Prostate gland (tissue), 2 donors: ENCODE measurements at places on chromosomes 13 and 19. TPM values are rescaled to one million over a fixed set of nuclear protein-coding genes. Genes with fewer than 3 reads are reported as not detected.
A peak's percentile ranks its signal among the peaks of the same experiment; 100 is the strongest.

DNA sequence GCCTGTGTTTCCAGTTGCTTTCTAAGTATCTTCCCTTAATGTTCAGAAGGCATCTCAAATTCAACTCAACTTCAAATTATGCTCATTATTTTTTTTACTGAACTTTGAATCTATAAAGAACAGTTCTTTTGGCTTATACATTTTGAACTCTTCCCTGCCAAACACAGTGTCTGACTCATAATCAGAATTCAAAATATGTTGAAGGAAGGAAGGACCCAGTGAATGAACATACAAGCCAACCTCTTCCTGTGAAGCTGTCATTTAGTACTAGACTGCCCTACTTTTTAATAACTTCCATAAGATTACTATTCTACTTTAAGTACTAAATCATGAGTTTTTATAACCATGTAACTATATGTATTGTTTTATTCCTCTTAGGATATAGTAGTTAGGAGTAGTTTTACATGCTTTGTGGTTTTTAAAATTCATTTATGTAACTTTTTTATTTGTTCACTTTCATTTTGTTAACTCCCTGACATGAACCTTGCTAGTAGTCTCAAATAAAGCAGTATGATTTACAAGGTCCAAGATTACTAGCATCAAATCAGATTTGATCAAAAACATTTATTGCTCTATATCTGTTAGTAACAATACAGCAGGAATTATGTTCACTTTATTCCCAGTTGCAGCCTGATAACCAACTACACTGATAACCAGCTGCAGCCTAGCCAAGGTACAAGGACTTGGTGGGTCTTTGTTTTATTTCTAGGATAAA, 6.4 kb downstream of the NUDT15 start:
- no peak for DNase-seq

DNA sequence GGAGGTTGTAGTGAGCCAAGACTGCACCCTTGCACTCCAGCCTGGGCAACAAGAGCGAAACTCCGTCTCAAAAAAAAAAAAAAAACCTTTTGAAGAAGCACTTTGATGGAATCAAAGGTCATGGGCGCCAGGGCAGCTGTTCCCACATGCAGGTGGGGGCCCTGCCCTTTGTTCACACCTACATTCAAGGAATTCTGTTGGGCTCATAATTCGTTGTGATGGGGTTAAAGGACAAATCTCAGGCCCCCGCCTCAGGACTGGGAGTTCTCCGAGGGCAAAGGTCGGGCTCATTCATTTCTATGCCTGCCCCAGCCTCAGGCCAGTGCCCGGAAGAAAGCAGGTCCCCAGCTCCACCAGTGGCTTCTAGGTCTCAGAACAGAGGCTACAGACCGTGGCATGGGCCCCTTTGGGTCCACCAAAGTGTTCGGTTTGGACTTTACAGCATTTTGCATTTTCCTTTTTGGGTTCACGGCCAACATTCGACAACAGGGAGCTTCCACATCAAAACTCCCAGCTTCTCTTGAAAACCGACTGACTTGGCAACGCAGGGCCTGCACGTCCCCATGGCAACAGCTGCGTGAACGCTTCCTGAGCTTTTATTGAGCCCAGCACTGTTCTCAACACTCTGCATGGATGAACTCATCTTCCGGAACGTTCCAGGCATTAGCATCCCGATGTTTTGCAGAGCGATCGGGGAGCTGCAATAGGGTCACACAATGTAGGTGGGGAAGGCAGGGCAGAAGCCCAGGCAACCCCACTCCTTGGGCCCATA, 10.1 kb upstream of the GTF2F1 start:
- DNase-seq, result no peak

DNA sequence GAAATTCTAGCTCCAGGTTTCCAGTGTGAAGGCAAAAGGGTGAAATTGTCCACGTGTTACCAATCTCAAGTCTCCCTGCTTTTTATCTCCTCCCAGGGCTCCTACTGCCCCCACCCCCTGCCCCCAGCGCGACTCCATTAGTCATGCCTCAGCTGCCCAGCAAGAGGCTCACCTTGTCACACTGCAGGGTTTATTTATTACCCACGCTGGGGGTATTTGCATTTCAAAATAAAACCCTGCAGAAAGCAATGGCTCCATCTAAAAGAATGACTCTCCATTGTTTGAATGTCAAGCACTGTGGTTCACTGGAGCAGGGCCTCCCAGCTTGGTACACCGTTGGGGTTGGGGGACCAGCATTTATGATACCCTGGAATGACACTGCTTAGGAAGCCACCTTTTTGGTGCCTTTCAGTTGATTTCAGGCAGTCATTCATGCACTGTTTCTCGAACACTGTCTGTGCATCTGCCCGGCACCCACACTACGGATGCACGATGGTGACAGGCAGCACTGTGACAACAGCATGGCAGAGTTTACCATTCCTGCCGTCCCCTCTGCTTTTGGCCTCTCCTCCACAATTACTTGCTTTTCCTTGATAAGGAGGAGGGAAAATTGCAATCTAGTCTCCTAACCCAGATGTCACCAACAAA, 9.9 kb upstream of the POP4 start:
- DNase-seq, result no peak

GRCh38 chr19:41934849-41935374, 6.7 kb upstream of the ERFL start:
- DNase-seq, result peak; percentile 53

DNA sequence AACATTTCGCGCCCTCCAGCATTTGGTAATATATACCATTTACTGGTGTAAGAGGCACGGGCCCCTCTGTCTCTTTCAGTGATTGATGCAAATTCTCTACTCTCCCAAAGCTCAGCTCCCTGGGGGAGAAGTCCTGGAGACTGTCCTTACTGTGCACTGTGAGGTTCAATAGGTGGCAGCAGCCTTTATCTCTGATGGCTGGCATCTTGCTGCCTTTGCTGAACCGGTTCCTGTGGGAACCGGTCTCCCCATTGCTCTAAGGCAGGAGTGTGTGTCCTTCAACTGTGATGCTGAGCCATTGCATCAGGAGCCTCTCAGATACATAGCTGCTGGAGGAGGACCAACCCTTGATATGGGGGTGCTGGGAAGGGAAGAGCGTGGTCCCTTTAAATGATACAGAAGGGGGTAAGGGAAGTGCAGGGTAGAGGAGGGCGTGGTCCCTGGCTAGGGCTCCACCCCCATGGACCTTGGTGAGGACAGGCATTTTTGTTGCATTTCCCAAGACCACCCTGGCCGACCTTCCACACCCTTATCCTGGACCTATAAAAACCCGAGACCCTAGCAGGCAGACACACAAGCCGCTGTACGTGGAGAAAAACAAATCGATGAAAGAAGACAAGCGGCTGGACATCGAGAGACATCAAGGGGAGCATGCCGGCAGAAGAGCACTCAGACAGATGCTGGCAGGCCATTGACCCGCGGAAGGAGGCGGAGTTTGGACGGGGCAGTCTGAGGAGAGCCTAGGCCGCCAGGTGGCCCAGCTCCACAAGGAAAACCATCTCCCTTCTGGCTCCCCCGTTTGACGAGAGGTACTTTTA, 41.1 kb upstream of the GTF3A start:
- no peak for DNase-seq

DNA sequence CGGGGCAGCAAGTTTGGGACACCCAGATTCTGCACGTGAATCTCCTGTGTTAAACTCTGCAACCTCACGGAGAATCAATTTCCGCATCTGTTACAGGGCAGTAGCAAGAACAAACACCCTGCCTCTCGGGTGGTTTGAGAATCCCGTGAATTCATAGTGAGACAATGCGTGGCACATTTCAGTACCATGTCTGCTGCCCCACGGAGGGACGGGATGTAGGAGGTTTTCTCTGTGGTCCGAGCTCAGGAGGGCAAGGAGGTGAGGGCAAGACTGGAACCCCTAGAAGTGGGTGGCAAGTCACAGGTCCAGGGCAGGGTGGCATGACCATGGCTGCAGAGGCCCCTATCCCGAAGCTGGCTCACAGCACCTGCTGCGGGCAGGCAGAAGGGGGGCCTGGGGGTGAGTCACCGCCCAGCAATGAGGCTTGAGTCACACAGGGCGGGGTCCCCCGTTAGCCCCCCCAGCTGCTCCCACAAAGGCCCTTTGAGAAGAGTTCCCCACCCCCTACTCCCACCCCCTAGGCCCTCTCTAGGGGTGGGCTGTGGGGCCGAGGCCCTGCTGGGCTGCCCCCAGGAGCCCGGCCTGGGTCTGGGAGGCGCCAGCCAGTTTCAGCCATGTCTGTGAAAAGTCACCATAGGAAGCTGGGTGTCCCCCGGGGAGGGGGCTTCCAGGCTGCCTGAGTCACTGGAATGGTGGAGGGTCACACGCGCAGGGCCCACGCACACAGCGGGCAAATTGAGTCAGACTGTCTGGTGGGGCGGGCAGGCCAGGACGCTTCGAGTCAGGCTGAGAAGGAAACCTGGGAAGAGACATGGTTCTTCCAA, 25.8 kb upstream of the NANOS3 start:
- peak; percentile 87 for DNase-seq

DNA sequence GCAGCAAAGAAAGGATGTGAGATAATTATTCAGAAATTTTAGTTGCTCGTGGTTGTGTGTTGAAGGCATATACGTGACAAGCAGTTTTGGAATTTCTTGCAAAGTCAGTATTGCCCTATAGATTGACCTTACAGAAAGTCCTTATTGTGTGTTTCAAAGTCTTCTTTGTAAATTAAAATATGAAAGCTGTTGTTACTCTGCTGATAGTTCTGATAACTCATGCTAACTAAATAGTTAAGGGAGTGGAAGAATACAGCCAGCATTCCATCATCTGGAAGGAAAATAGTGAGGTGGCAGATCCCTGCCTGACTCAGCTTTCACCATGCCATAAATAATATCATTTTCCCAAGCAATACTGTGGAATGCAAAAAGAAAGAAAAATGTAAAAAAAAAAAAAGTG, 27.2 kb downstream of the WASF3 start:
- DNase-seq, result no peak

DNA sequence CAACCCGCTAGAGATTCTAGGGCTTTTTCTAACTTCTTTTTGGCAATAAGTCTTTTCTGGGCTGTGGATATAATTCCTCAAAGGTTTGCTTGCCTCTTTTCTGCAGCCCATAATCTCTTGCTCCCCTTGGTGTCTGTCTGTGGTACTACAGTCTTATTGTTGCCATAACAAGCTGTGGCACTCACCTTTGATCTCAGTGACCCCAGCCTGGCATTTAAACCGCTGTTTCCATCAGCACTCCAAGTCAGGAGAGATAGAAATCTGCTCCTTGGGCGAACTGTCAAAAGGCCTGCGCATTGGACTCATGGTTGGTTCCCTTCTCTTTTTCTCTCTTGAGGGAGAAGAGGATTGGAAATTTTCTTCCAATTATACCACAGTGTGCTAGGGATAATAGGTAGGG, 14.5 kb upstream of the MPHOSPH8 start:
- DNase-seq, result no peak

DNA sequence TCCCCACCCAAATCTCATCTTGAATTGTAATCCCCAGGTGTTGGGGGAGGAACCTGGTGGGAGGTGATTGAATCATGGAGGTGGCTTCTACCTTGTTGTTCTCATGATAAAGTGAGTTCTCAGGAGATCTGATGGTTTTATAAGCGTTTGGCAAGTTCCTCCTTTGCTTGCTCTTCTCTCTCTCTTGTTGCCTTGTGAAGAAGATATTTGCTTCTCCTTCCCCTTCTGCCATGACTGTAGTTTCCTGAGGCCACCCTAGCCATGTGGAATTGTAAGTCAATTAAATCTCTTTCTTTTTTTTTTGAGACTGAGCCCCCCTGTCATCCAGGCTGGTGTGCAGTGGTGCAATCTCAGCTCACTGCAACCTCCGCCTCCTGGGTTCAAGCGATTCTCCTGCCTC, 34.4 kb downstream of the VSTM1 start:
- DNase-seq, result no peak

GRCh38 chr13:97395447-97396136, 38.4 kb upstream of the RAP2A start:
- no peak for DNase-seq

- DNase-seq, result no peak
Observed at GRCh38 chr13:48816700-48817099, 159.0 kb upstream of the FNDC3A start.

DNA sequence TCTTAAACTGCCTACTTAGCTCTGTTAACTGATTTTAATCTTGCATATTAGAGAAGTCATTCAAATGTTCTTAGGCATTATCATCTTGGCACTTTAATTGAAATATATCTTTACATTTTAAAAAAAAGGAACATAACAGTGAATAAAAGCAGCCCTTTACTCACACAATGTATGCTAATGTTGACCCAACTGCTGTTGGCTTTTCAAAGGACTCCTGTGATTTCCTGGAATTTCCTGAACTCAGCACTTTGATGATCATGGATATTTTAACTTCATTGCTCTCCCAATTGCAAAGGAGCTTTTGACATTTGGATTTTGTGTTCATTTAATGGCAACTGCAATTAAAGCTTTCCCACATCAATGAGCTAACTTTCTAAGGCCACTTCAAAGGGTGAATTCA, 1230.3 kb downstream of the DIAPH3 start:
- no peak for DNase-seq

DNA sequence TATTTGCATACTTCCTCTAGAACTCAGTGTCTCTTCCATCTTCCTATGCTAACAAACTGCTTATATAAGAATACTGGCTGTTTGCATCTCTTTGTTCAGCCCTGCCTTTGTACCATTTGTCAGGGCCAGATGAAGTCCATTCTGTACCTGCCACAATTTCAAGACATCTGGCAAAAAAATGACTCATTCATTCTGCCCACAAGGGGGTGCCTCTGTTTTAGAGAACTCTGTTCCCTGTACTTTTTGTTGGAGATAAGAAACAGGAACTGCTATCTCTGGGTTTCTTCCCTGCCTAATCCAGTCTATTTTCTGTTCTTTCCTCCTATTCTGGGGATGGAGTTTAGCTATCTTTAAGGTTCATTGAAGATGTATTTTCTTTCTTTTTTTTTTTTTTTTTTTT, 23.0 kb downstream of the ZNF568 start:
- DNase-seq, result no peak

- no peak for DNase-seq
Observed at GRCh38 chr13:90402613-90403012, 944.9 kb upstream of the MIR17HG start.

GRCh38 chr13:40772765-40773473, 1.9 kb upstream of the MRPS31 start:
- no peak for DNase-seq

DNA sequence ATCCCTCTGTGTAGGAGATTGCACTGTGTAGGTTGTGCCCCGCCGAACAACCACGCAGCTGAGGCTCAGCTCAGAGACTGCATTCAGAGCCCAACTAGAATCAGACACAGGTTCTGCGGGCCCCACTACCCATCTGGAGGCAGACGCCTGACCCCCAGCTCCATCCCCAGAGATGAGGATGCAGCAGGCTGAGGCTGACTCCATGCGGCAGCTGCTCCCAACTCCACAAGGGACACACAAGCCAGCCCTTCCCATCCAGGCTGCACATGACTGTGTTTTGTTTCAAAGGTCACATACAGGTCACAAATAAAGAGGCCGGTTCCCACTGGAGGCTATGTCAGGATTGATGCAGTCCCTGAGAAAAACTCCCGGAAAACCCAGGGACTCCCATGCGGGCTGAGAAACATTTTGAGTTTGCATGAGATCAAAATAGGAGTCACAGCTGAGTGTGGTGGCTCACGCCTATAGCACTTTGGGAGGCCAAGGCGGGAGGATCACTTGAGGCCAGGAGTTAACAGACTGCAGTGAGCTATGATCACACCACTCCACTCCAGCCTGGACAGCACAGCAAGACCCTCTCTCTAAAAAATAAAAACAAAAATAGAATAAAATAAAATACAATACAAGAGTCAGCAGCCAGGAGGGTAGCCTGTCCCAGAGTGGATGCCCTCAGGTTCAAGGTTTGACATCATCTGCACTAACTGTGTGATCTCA, 14.0 kb downstream of the ELL start:
- DNase-seq, result no peak

The PPM1N gene
- total RNA-seq, result 0.36 TPM

The TTYH1 gene
- total RNA-seq, result 1.8 TPM

The FCHO1 gene
- total RNA-seq, result 10.7 TPM

The CYP4F8 gene
- 67.3 TPM for total RNA-seq

The RNF6 gene
- 28.2 TPM for total RNA-seq

The ZNF667 gene
- 7.6 TPM for total RNA-seq

The MTUS2 gene
- 4.8 TPM for total RNA-seq
